GM13977 (cell line): ENCODE measurements at places on chromosomes 1 and 21.

GRCh38 chr1:36199934-36200741, 24.1 kb upstream of the THRAP3 start:
- DNase-seq = no peak

- no peak for DNase-seq
Observed at GRCh38 chr1:143735764-143736461, 235.9 kb downstream of the FAM72C start.

GRCh38 chr1:41963636-41964035, 44.9 kb upstream of the HIVEP3 start:
- no peak for DNase-seq

DNA sequence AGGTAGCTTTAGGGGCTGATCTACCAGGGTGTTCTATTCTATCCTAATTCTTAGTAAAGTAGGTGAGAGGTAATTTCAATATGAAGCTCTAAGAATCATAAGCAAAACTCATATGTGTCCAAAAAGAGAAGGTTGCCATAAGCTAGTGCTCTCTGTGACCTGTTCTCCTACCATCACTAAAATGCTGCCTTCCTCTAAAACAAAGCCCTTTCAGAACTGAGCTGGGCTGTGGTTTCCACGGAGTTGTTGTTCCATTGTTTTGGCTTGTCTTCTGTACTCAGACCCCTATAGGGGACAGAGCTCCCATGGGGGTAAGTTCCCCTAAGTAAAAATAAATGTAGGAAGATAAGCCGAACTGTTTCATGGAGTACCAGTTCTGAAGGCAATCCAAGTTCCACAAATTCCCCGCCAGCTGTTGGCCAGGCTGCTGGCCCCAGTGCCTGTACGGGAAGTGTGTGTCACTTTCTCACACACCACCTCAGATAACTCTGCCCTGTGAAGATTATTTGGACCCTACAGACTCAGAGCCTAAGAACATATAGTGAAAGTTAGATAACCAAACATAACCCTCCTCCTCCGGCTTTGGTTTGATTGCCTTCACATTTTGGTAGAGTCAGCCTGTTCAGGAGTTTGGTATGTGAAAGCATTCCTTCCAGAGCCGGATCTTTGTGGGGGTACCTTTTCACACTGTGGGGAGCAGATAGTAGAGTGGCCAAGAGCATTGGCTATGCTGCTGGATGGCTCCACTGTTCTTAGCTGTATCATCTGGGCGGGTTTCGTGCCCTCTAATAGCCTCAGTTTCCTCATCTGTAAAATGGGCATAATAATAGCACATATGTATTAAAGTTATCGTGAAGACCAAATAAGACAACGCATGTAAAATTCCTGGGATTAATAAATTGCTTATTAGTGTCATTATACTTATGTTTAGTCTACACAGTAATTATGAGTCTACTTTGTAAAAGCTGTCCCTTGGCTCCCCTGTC, 10.8 kb downstream of the DPT start:
- DNase-seq = no peak

DNA sequence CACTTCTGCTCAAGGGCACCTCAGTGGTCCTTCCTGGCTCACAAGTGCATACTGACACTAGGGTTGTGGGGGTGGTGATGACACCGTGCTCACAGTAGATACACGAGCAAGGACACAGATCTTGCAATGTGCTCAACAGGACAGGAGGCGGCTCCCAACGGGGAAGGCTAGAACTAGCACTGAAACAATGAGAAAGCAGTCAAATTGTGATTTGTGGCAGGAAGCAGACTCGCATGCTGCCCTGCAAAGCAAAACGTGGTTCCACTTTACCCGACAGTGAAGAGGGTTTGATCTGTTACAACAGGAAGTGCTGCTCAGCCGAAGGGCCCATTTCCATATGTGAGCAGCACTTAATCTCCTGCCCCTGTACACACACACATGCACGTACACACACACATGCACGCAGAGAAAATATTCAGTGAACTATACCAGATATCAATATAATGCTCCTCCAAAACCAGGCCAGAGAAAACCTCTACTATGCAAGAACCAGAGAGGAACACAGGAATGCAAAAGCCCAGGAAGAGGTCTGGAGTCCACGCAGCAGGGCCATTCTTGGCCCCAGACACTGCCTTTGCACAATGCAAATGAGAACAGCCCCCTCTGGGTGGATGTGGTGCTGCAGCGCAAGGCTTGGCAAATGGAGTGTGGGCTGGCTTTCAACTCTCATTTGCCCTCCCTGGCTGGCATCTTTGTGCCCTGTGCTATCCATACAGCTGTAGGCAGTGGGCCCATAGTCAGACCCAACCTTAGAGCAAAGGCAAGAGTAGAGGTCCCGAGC, 47.1 kb downstream of the KANK4 start:
- peak; percentile 47 for DNase-seq

GRCh38 chr1:28110555-28110954, 22.1 kb upstream of the EYA3 start:
- no peak for DNase-seq

GRCh38 chr1:180286417-180286816, 56.4 kb downstream of the LHX4 start:
- no peak for DNase-seq

GRCh38 chr1:20373764-20374163, 83.1 kb downstream of the VWA5B1 start:
- DNase-seq = no peak

DNA sequence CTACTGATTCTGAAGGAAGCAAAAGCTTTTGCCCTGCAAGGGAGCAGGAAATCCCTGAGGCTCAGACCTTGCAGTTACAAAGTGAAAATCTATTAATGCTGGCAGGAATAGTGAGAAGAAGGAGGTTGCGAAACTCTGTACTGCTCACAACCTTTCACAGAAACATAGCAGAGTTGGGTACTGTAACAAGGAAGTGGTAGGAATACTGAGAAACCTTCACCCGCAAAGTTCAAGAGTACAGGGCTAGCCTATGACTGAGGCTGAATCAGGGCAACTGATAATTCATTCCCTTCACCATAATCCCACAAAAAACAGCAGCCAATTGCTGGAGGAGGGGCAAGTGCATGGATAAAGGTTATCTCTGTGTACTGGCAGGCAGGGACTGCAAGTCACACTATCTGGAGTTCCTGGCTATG, 23.9 kb upstream of the KCTD3 start:
- no peak for DNase-seq
